Urothelium cell line (cell line): ENCODE measurements at places on chromosomes 7 and 10.
A peak's percentile ranks its signal among the peaks of the same experiment; 100 is the strongest.

DNA sequence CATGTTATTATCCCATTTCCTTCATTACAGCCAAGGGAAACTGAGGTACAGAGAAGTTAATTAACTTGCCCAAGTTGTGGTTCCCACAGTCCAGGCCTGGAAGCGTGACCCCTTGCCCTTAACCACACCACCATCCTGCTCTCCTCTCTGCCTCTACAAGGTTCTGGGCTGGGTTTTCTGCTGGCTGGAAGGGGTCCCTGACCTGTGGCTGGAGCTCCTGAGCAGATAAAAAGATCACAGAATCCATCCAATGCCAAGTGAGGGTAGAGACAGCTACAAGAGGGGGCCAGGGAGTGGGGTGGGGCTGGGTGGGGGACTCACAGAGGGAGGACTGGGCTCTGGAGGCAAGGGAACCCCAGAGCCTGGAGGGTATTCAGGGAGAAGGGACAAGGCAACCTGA lies 9.7 kb downstream of the ASB10 start:
- DNase-seq: no peak

DNA sequence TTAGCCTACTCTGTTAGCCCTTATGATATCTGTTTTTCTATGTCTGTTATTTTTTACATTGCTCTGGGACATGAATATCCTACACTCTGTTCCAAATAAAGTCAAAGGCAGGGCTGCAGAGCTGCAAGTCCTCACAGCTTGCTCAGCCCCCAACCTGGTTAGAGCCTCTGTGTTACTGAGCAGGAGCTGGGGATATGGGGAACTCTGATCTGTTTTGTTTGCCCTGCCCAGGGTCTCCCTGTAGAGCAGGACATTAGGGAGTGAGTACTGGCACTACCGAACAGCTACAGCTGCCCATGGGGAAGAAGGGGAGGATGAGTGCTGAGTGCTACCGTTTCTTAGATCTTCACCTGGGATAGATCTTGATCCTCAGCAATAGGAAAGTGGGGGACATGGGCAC lies 32.8 kb upstream of the FGL2 start:
- DNase-seq: no peak

DNA sequence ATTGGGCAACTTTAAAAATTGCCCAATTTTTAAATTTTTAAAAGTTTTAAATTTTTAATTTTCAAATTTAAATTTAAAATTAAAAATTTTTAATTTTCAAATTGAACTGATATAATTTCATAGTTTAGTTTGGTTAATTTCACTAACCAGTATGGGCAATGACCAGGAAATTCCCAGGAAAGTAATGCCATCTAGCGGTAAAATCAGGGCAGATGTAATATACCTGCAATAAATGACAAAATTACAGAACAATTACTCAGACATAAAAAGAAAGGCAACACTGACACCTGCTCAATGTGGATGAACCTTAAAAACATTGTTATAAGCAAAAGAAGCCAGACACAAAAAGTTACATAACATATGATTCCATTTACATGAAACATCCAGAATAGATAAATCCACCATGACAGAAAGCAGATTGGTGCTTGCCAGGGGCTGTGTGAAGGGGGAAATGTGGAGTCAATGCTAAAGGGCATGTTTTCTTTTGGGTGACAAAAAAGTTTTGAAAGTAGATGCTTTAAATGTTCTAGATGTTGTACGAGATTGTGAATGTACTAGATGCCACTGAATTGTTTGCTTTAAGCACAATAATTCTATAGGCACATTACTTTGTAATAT lies 28.6 kb upstream of the SLC16A12 start:
- peak; percentile 41 for DNase-seq

GRCh38 chr7:134302120-134302519 lies 14.6 kb downstream of the SLC35B4 start:
- DNase-seq: no peak

DNA sequence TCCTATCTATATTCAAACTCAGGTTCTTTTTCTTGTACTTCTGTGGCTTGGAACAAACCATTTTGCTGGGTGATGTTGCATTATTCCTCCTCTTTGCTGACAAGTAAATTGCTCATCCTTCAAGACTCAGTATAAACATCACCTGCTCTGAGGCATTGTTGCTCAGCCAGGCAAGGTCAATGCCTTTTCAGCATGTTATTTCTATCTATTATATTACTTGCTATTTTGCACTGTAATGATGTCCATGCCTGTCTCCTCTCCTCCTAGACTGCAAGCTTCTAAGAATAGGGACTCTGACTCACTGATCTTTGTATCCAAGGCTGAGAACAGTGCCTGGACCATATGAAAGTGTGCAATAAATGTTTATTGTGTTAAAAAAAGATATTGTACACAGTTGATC lies 293.8 kb downstream of the RNLS start:
- no peak for DNase-seq

- no peak for DNase-seq
Observed at GRCh38 chr10:76665029-76665428, 972.6 kb downstream of the KCNMA1 start.

DNA sequence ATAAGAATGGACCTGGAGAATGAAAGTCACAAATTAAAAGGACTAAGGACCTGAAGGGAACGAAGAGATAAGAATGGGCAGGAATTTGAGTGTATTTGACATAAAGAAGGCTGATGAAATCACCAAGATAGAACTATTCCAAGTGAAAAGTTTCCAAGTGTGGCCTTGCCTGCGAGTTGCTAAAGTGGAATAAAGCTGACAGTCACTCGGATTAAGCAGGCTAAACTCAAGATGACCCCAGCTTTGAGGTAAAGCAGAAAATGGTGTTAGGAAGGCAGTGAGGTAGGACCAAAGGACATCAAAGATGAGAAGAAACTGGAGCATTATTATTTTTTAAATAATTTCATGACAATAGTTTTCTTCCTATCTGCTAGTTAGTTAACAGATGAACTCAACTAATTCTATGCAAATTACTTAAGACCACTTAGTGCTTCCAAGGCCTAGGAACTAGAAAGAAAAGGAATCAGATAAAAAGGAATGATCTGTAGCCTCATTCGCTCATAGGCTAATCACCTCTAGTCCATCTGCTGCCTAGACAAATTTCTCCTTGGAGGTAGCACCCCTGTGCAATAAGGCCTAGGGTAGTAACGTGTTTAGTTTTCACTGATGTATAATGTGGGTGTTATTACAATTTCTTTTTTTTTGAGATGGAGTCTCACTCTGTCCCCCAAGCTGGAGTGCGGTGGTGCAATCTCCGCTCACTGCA lies 34.5 kb downstream of the EZH2 start:
- no peak for DNase-seq
